ENCODE measurements at places on chromosomes 2 and 18.
A peak's percentile ranks its signal among the peaks of the same experiment; 100 is the strongest.

- DNase-seq: no peak
Observed at GRCh38 chr2:216109962-216110614, 940 bp downstream of the XRCC5 start.

DNA sequence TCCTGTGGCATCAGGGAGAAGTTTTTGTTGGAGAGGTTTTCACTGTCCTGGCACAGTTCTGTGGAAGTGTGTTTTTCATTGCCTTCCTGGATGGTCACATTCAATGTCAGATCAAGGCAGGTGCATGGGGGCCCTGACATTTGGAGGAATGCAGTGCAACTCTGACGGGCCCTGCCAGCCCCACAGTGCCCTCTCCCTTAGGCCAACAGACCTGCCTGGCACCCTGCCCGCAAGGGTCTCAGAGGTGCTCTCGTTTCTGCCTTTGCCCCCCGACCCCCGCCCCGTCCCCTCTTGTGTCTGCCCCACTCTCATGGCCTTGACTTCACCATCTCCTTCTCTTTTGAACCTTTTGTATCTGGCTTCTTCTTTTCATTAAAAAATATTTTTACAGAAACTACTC is 257.2 kb upstream of the HDAC4 start:
- peak; percentile 64 for DNase-seq

- no peak for DNase-seq
Observed at GRCh38 chr2:42337356-42337820, 23.6 kb downstream of the COX7A2L start.

- no peak for DNase-seq
Observed at GRCh38 chr18:59846814-59847490, 52.8 kb upstream of the PMAIP1 start.

DNA sequence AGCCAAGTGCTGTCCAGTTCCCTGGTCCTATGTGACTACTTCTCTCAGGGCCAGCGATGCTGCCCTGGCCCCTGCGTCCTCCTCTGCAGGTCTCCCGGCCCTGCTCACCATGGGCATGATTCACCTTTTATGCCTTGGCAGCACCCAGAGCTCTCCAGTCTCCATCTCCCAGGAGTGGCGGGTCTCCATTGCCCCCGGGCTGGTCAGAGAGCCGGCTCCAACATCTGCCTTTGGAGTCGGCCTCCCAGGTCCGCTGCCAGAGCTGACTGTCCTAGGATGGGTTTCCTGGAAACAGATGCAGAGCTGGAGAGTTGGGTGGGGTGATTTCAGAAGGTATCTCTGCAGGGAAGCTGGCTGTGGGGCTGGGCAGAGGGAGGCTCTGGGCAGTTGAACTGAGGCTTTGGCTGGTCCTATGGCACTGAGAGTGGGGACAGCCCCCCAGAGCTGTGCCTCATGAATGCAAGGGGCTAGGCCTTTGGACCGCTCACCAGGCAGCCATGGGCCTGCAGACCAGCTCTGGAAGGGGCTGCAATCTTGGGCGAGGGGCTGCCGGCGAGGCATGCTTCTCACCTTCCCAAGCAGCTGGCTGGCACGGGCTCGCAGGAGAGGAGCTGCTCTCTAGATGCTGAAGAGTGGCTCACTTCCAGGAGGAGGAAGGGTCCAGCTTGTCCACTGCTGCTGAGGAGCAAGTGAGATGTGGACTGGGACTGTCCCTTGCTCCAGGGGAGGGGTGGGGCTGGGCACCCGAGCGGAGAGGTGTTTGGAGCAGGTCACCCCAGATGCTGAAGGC is 59.8 kb upstream of the HS6ST1 start:
- peak; percentile 65 for DNase-seq

- no peak for DNase-seq
Observed at GRCh38 chr2:182611009-182611408, 105.0 kb upstream of the DNAJC10 start.

DNA sequence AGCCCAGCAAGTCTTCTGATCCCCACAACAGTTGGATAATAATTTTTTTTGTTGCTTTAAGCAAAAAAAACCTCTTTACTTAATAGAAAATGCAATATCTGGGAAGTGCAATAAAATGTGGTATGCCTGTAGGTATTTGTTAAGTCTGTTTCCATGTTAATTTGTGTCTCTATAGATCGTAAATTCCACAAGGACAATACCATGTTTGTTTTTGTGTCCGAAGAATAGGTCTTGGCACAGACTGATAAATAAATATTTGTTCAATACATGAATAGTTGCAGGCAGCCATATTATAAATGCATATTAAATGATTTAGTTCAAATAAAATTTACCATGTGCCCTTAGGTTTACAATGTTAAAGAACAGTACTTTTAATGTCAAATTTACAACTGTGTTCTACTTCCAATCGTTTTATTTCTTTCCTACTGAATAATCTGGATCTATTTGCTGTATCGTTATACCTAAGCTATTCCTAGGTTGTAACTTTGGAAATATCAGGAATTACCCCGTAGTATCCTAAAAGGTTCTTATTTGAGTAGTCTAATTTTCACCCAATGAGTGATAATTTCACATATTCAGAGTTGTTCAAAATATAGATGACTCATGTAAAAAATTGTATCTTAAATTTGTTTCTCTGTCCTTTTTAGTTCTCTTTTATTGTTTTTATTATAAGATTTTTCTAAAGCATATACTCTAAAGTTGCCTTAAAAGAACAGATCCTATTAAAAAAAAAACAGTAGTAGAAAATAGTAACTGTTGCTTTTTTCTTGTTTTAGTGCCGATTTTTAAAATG is 151.8 kb downstream of the EHBP1 start:
- DNase-seq: no peak

DNA sequence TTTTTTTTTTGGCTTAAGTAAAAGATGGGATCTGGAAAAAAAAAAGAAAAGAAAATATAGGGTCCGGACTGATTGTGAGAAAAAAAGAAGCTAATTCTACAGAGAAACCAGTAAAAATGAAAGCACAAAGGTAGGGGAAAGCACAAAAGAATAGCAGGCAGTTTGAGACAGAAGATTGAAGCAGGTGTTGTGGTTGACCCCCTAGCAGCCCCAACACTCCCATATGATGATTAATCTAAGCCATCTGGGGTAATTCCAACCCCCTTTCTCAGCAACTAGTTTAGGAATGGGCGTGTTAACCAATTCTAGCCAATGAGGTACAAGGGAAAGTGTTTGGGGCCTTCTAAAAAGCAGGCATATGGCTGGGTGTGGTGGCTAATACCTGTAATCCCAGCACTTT is 77.0 kb downstream of the MBD2 start:
- no peak for DNase-seq

DNA sequence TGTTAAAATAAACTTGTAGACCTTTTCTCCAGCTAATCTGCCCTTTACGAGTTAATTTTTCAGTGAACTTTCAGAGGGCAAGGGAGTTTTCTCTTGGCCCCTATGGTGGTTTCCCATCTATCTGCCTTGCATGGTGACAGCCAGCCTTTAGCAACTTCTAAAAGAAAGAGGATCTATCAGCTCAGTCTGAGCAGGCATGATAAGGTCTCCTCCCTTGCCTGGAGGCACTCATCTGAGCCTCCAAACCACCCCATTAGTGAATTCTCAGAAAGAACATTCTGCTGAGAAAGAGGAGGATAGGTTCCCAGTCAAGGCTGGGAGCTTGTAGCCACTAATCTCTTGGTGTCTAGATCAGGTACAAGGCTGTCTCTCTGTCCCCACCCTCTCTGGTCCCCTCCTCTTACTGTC is 10.7 kb upstream of the GYPC start:
- no peak for DNase-seq

All from suprapubic skin (tissue), 4 donors.